Pancreas (tissue), 10 donors: ENCODE measurements at places on chromosomes 3 and 15. TPM values are rescaled to one million over a fixed set of nuclear protein-coding genes. Genes with fewer than 3 reads are reported as not detected.

The FBXL2 gene
- polyA plus RNA-seq = 5.0 TPM

- DNase-seq = peak; percentile 68
These were observed at the start of gene HYAL2 for GRCh38 chr3:50322386-50323091. HYAL2 (minus strand) TSS chr3:50322745; CDS start chr3:50320489, 2,256 bp downstream.

The SPSB4 gene
- 7.6 TPM for polyA plus RNA-seq

GRCh38 chr15:89489376-89489775 is 7.0 kb downstream of the RHCG start:
- DNase-seq = peak; percentile 36

GRCh38 chr3:46939578-46940445 is 36.7 kb downstream of the CCDC12 start:
- DNase-seq = no peak

- no peak for DNase-seq
These were observed 573.8 kb upstream of the LMCD1 start for GRCh38 chr3:7927864-7928263.

The KLHDC8B gene
- 19.1 TPM for polyA plus RNA-seq

- no peak for DNase-seq
These were observed 1.1 kb upstream of the INTS14 start for GRCh38 chr15:65611888-65612615.

GRCh38 chr3:72754582-72754981 is 93.7 kb downstream of the SHQ1 start:
- DNase-seq = no peak

DNA sequence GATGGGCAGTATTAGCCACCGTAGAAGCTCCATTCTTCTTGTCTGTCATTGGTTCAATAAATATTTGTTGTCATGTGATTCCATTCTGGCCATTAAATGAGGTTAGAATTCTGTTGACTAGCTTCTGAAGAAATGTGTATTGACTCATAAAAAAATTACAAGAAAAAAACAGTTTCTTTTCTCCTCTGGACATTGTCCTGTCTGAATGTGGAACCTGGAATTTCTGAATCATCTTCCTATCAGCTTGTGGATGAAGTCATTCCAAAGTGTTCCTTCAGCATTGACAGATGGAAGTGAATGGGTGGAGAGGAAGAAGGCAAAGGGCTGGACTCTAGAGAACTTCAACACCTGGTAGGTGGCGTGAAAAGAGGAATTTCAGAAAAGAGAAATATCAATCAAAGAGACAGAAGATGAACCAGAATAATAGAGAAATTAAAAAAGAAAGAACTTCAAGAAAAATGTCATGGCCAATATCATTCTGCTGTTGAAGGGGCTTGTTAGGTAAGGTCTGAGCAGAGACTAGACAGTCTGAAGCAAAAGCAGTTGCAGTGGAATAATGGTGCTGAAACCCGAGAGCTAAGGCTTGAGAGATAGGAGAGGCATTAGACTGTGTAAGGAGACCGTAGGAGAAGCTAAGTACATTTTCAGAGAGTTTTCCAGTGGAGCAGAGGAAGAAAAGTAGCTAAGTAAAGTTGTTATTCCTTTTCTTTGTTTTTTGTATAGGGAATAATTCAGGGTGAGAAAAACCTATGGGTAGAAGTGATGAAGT is 806.6 kb downstream of the SQOR start:
- no peak for DNase-seq

The ANO10 gene
- 7.2 TPM for polyA plus RNA-seq

DNA sequence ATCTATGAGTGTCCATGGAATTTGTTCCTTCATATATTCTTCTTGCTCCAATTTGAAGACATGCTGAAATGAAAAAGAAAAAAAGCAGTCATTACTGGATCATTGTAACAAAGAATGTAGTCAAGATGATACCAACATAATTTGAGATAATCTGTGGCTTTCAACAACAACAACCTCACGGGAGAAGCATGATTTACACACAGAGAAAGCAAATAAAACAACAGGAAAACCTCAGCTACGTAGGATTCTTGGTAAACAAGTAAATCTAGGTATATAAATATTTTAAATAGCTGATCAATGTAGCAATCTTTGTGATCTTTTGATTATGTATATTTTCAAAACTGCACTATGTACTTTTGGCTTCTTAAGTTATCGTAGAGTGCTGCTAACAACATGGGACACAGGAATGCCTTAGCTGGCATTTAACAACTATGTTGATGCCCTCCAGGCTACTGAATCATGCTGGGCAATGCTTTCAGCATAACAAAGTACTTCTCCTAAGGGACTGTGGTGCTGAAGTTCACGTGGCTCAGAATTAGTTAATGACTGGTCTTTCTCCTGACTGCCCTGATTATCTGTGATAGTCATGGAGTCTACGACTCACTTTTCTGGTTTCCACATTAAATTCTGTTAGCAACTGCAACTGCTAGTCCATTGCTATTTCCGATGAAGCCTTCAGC is 96.5 kb upstream of the MYO5C start:
- DNase-seq = no peak

GRCh38 chr3:43021186-43021585 is 42.1 kb downstream of the GASK1A start:
- no peak for DNase-seq

The PRSS50 gene
- polyA plus RNA-seq = 2.2 TPM

DNA sequence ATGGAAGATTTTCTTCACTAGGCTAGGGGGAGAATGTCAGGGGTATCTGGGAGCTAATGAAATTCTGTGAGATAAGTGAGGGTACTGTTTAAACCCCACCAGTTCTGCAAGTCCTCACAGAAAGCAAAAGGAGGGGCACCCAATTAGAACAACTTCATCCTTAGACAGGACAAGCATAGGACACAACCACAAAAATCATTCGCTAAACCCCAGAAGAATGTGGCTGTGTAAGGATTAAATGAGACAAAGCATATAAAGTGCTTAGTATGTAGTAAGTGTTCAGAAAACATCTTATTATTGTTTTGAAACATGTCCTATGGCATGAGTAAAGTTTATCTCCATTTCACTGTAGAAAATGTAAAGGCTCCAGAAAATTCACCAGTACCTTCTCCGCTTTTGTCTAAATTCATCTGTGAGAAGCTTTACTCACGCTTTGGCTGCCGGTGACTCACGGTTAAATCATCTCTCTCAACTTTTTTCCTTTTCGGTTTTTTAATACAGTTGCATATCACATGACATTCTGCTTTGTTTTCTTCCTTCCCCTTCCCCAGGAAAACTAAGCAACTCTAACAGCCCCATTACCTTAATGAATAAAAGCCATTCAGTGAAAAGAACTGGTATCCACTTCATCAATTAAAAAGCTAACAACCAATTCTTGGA is 1.7 kb downstream of the CLRN1 start:
- no peak for DNase-seq

DNA sequence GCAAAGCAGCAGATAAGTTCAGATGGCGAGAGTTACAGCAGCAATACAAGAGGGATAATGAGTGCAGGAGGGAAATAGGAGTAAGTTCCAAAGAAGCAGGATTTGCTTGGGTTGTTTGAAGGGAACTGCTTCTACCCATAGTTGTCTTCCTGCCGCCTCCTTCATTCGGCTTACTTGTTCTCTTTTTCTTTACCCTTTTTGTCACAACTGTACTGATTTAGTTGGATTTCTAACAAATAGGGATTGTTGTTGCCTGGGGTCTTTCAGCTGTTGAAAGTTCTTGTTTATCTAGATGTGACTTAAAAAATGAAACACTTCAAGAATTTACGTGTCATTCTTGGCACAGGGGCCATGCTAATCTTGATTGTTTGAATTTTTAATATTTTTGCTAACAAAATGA is 25.9 kb downstream of the MORF4L1 start:
- no peak for DNase-seq

DNA sequence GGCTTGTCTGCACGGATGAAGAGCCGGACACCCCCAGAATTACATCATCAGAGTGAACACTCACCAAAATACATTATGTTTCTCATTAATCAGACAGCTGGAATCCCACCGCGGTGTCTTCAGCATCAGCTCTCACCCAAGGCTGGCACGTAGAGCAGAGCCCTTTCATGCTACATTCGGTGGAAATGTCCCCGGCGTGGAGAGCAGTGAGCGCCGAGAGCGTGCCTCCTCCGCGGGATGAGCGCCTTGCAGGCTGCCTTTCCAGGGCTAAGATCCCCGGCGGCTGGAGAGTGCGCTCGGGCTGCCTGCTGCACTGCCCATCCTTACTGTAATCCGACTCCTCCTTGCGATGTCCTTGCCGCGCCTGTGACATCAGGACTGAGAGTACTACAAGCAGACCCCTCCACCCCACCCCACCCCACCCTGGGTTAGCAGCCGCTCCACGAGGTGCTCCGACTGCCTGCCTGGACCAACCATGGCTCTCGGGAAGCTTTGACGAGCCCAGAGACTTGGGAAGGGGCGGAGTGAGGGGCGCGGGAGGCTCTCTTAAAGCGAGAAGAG is at the start of gene ZNF385D:
TSS of gene ZNF385D (minus strand) at position 380 of the 561 bp plus-strand sequence. CDS start at position 86, 294 bp downstream.
- DNase-seq = no peak

DNA sequence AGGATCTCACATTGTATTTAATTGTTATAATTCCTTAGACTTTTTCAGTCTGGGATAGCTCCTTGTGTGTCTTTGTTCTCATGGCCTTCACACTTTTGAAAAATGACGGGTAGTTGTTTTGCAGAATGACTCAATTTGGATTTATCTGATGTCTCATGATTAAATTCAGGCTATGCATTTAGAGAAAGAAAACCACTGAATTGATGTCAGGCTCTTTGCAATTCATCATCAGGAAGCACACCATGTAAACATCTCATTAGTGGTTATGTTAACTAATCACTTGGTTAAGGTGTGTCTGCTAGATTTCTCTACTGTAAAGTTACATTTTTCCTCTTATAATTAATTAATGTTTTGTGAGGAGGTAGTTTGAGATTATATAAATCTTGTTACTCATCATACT is 8.0 kb upstream of the SLC22A13 start:
- DNase-seq = no peak

The BCL2A1 gene
- polyA plus RNA-seq = 0.84 TPM

- no peak for DNase-seq
These were observed 62.0 kb upstream of the LEKR1 start for GRCh38 chr3:156763931-156764720.

DNA sequence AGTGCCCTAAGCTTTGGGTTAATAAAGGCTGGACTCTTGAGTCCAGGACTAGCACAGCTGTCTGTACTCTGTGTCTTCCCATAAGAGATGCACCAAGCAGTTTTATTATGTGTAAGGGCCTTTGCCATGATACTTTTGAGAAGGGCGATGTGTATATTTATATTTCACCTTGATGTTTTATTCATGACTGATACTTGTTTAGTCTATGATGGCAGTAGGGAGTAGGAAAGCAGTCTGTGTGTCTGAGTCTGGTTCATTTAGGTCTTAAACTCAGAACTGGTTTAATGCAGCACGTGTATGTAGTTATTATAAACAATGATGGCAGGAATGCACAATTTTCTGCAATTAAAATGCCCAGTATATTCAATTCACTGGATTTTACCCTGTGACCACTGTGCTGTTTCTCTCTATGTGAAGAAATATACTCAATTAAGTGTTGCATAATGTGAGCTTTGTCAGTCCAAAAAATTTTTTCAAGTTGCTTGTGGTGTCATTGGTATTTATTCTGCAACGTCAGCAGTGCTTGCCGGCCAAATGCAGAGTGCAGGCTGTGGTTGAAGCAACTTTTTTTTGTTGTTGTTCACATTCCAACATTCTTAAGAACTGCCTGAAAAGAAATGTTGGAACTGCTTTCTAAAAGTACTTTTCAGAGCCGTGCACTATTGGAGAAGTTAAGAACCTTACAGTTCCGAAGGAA is 423.7 kb upstream of the SEMA6D start:
- no peak for DNase-seq

The WDR93 gene
- 0.92 TPM for polyA plus RNA-seq

The SNURF gene
- 8.6 TPM for polyA plus RNA-seq

The RPL32 gene
- polyA plus RNA-seq = 1,793 TPM

The CLDN16 gene
- polyA plus RNA-seq = 0.09 TPM

DNA sequence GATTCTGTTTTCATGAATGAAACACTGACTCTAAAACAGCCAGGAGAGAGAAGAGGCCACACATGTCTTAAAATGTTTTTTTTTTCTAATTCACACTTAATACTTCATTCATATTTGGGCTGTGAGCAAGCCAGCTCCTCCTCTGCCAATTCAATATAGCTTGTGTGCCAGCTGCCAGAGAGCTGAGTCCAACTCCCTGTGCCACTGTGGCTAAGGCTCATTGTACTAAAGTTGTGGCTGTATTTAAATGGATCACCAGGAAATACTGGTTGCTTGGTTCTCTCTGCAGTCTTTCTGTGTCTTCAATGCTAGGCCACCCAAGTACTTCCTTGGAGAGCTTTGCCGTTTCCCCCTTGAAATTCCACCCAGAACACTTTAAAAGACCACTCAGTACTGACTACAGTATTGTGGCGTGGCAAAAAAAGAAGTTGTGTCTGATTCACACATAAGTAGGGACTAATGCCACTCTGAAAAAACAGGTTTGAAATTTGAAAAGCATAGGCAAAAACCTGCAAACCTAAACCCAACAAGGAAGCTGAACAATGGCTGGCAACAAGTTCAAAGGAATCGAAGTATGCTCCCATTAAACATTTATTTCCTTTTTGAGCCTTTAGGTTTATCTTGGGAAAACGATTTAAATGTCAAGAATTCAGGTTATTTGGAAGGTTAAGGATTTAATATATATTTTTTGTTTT is 524.7 kb downstream of the DIPK2A start:
- DNase-seq = no peak

GRCh38 chr3:127777921-127778656 is 44.2 kb downstream of the MGLL start:
- no peak for DNase-seq

The LEKR1 gene
- polyA plus RNA-seq = 1.1 TPM

- DNase-seq = no peak
These were observed 147.8 kb upstream of the IL12A start for GRCh38 chr3:159840703-159841299.

- no peak for DNase-seq
These were observed 156.1 kb downstream of the OR4M2 start for GRCh38 chr15:22236469-22236868.

The IP6K2 gene
- 105 TPM for polyA plus RNA-seq

- DNase-seq = peak; percentile 6
These were observed 4.2 kb upstream of the PLEKHO2 start for GRCh38 chr15:64837502-64837901.

The TMEM158 gene
- 4.8 TPM for polyA plus RNA-seq

- no peak for DNase-seq
These were observed 11.6 kb upstream of the DPH6 start for GRCh38 chr15:35557544-35557943.
